Neural crest cell (in vitro differentiated cells): ENCODE measurements at places on chromosomes 12 and 14. TPM values are rescaled to one million over a fixed set of nuclear protein-coding genes. Genes with fewer than 3 reads are reported as not detected.

CACNA1C gene
- 1.6 and 1.9 TPM in 2 replicates for total RNA-seq

TUBA1B gene
- 3,094 and 3,153 TPM in 2 replicates for total RNA-seq

ZC3H10 gene
- 19.1 and 19.3 TPM in 2 replicates for total RNA-seq

NELL2 gene
- 89.1 and 101 TPM in 2 replicates for total RNA-seq

DNA sequence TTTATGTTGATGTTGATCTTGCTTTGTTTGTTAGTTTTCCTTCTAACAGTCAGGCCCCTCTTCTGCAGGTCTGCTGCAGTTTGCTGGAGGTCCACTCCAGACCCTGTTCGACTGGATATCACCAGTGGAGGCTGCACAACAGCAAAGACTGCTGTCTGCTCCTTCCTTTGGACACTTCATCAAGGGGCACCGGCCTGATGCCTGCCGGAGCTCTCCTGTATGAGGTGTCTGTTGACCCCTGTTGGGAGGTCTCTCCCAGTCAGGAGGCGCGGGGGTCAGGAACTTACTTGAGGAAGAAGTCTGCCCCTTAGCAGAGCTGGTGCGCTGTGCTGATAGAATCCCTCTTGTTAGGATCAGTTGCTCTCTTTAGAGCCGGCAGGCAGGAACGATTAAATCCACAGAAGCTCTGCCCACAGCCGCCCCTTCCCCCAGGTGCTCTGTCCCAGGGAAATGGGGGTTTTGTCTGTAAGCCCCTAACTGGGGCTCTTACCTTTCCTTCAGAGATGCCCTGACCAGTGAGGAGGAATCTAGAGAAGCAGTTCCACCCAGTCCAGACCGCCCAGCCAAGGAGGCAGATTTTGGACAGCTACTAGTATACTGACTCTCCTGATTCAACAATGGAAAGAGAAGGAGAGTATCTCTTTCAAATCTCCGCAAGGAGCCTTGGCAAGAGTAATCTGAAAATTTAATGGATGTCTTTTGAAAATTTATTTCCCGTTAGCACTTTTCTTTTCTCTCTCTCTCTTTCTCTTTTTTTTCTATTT is 25.2 kb downstream of the MIA2 start:
- no peak overlapping the region for H3K27ac ChIP-seq
- H3K27me3 ChIP-seq = peaks cover 5% of the 10 kb centered on the region
- no peak for DNase-seq
- H3K36me3 ChIP-seq = no peaks in the 10 kb centered on the region
- H3K4me1 ChIP-seq = no peaks in the 10 kb centered on the region
- H3K4me3 ChIP-seq = no peak overlapping the region

- no peak overlapping the region for H3K4me3 ChIP-seq
- H3K27me3 ChIP-seq = no peaks in the 10 kb centered on the region
- H3K36me3 ChIP-seq = peaks cover 3% of the 10 kb centered on the region
- no peak for DNase-seq
These were observed 1.3 kb downstream of the ERP27 start for GRCh38 chr12:14937014-14937413.

DNA sequence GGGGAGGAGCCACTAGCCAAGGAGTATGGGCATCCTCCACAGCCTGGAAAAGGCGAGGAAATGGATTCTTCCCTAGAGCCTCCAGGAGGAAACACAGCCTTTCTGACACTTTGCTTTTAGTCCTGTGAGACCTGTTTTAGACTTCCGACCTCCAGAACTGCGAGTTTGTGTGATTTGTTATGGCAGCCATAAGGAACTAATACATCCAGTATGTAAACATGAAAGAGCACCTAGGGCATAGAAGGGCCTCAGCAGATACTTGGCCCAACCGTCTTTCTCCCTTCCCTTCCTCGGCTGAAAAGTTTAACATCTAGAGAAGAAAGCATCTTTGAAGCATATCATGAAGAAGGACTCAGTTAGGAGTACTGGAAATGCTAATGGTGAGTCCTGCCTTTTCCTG is 3.6 kb downstream of the HIP1R start:
- H3K36me3 ChIP-seq = no peaks in the 10 kb centered on the region
- peaks cover 36% of the 10 kb centered on the region for H3K27me3 ChIP-seq
- H3K4me3 ChIP-seq = peak overlapping the region; percentile 3
- peaks cover 48% of the 10 kb centered on the region for H3K4me1 ChIP-seq
- no peak overlapping the region for H3K27ac ChIP-seq

DNA sequence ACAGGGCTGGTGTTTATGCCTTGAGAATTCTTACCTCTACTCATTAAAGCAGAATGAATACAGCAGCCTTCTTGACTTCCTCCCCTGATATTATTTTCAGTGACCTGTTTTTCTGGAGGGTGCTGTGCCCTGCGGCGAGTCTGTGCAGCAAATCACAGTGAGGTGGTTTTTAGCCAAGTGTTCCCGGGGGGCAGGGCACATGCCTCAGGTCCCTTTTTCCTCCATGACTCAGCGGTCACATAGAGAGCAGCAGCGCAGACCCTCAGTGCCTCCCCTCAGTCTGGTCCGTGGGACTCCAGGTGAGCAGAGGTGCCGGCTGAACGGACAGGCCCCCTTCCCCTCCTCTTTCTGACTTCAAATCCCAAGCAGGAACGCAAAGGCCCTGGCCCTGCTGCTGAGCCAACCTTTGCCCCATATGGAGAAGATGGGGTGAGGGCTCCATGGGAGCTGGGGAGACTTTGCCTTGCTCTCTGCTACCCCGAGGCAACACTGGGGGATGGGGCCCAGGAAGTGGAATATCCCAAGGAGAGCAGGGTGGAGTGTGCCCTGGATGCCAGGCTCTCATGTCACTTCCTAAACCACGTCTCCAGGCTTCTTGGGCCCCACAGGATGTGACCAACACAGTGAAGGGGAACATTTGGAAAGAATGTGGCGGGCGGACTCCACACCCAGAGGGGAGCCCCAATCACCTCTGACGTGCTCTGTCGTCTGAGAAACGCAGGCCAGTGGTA is 90.0 kb downstream of the DHRS2 start:
- no peaks in the 10 kb centered on the region for H3K36me3 ChIP-seq
- DNase-seq = no peak
- no peaks in the 10 kb centered on the region for H3K4me1 ChIP-seq
- H3K27me3 ChIP-seq = peaks cover 15% of the 10 kb centered on the region
- no peak overlapping the region for H3K4me3 ChIP-seq

DNA sequence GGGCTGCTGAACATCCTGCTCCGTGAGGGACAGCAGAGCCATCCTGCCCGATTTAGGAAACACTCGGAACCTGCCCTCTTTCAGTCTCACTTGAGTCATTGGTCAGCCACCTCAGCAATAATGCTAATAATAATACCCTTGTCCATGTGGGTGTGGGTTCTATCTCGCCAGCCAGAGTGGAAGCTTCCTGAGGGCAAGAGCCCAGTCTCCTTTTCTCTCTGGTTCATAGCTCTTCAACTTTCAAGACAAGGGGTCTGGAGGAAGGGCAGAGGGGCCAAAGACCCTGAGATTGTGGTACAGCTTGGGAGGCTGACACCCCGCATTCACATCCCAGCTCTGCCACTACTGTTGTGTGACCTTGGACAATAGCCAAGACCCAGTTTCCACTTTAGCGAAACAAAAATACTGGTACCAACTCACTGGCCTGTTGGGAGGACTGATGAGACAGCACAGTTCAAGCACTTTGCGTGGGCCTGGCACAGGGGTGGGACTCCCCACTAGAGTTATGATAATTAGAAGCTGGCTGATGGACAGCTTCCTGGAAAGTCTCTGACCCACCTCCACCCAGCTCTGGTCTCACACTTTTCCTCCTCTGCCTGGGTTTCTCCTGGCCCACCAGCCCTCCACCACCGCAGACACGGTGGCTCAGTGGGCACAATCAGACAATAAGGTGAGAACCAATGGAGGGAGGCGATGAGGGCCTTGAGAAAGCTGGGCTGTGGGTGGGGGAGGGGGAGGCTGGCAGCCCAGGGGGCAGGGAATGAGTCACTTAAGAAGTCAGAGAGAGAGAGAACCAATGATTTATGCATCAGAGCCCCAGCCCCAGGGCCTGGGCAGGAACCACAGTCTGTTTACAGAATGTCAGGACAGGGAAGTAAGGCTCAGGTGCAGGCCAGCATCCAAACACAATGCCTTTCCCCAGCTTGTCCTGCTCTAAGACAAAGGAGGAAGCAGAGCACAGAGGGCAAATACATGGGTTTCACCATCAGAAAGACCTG is 9.6 kb downstream of the FAIM2 start:
- H3K27me3 ChIP-seq = peaks cover 12% of the 10 kb centered on the region
- no peak for DNase-seq
- no peaks in the 10 kb centered on the region for H3K36me3 ChIP-seq
- H3K27ac ChIP-seq = peak overlapping the region; percentile 71

DNA sequence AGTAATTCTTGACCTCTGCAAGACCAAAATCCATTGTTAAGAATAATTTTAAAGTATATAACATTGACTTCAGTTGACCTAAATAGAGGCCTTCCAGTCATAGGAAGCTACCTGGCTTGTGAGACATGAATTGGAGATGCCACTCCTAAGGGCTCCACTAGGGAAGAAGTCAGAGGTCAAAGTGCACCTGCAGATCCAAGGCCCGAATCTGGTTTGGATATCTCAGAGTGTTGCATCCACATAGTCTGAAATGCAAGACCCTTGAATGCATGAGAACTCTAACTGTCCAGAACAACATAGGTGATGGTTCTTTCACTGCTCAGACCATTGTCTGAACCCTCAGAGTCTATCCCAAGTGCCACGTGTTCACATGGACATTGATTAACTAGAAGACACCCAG is 22.4 kb downstream of the RFX4 start:
- no peak overlapping the region for H3K4me3 ChIP-seq
- no peaks in the 10 kb centered on the region for H3K27me3 ChIP-seq

DNA sequence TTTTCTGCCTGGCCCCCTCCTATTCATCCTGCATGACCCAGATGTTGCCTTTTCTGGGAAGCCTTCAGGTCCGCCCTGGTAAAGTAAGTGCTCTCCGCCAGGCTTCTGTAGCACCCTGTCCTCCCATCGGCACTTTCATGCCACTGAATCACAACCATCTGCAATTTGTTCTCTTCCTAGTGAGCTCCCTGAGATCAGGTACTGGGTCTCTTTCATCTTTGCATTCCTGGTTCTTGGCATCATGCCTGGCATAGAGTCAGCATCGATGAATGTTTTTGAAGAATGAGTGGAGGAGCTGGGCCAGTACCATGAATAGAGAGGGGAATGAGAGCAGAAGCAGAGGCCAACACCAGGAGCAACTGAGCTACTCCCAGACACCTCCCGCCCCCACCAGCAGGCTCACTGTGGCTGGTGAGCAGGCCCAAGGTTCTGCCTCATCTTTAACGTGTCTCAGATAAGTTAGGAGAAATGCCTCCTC is 13.1 kb downstream of the ZDHHC22 start:
- H3K4me3 ChIP-seq = no peak overlapping the region
- H3K4me1 ChIP-seq = peaks cover 11% of the 10 kb centered on the region
- H3K27ac ChIP-seq = no peak overlapping the region
- peaks cover 55% of the 10 kb centered on the region for H3K27me3 ChIP-seq
- DNase-seq = no peak
- H3K36me3 ChIP-seq = no peaks in the 10 kb centered on the region

DNA sequence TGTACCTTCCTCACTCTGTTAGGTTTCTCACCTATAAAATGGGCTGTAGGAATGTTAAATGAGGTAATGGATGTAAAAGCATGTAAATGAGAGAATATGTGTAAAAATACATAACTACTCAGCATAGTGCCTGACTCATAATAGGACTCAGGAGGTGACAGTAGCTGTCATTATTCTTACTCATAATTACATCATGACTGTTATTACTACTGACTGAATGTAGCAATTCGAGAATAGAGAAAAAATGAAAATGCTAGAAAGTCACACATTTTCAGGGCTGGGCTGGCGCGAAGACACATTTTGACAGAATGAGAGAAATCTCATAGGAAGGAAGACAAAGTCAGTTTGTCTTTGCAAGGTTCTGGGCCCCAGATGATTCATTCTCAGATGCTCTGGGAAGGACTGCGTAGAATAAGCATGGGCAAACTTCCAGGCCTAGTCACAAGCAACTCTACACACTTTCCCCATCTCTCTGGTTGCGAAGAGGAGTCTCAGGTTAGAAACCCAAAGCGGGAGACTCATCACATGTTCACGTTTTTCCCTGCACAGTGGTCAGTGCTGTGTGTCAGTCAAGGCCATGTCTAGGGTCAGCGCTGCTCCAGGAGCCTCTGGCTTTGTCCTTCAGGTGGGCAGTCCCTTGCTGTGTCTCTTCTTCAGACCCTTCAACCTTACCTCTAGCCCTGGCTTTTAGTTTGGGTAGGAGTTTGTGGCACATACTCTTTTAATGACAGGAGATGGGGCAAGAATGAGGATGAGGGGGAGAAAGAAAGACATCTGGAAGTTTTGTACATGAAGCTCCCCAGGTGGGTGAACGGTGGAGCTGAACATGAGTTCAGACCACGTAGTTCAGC is 8.4 kb downstream of the GPRC5A start:
- no peak overlapping the region for H3K27ac ChIP-seq
- H3K27me3 ChIP-seq = peaks cover 22% of the 10 kb centered on the region
- H3K4me3 ChIP-seq = no peak overlapping the region
- DNase-seq = no peak
- no peaks in the 10 kb centered on the region for H3K36me3 ChIP-seq
